Stimulated activated CD4-positive, alpha-beta T cell treated with anti-CD3 and anti-CD28 coated beads, Interleukin-1b, Interleukin-23, amount 100 ng/mL, for 48 hours (primary cell): ENCODE measurements at places on chromosomes 5 and 9.

DNA sequence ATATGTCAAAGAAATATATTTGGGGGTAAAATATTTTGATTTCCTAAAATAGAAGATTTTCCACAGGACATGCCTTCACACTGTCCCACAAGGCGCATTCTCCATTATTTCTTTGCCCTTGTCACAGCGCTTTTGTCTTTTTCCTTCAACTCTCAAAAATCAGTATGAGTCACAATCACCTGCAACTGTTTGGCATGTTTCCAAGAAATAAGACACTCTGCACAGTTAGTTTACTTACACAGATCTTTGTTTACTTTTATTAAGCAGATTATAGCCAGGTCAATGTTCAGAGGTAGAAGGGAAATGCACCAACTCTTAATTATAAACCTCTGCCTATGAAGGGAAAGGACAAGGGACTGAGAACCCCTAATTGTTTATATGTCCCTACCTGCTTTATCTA lies 9.5 kb downstream of the CEMIP2 start:
- no peak for DNase-seq

DNA sequence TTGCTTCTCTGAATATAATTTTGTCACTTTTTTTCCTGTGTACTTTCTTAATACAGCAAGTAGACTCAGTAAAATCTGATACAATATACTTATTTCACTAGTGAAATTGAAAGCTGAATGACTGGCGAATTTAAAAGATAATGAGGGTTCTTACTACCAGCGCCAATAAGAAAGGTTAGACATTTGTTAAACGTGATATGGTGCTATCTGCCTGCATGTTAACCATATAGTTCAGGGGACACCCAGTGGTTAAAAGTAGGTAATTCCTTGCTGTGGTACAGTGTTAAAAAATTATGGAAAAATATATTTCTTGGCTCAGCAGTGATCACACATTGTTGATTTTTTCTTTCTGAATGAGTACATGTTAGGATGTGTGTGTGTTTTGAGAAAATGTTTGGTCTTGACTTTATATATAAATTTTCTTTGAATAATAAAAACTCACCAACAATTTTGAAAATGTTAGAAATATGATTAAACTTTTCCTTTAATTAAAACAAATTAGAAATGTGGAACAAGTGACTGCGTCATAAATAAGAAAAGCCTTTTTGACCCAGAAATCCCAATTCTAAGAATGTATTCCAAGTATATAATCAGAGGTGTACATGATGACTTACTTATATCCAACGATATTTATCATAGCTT lies 25.8 kb downstream of the CAST start:
- no peak for DNase-seq

GRCh38 chr9:72592502-72593403 lies 71.3 kb downstream of the TMC1 start:
- no peak for DNase-seq

GRCh38 chr9:7341571-7341970 lies 458.0 kb downstream of the DMAC1 start:
- DNase-seq = no peak

DNA sequence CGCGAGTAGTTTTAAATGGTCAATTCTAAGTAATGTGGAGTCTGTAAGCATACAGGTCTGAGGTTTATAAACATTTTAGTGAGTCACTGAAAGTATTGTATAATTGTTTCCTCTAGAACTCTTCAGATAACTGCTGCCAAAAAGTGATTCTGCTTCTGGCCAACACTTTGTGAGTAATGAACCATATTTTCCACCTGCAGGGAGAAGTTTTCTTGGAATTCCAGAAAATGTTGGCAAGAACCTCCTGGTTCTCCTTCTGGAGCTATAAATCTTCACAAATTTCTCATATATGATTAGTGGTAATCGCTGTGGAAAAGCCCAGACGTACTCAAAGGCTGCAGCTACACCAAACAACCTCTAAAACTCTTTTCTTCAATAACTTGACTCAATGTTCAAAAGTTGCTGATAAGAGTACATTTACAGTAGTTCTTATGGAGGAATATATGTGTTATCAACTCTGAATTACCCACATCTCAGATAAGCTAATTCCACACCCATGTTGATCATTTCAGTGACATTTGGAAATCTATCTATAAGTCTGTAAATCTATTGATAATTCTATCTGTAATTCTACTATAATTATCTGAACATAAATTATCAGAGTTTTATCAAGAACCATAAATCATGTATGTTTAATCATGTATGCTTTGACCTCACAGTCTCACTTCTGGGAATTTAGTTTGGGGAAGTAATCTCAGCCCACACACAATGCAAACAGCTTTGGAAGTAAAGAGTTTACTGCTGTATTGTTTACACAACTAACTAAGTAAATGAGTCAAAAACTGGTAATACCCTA lies 74.1 kb downstream of the FNBP1 start:
- DNase-seq = no peak

GRCh38 chr5:170565072-170565471 lies 61.3 kb downstream of the KCNIP1 start:
- DNase-seq = no peak

- no peak for DNase-seq
Measured at GRCh38 chr5:54774281-54775170, 210.9 kb downstream of the ESM1 start.

GRCh38 chr5:95743232-95743631 lies 12.1 kb downstream of the RHOBTB3 start:
- no peak for DNase-seq
